ENCODE measurements at places on chromosomes 3 and 15.

- DNase-seq = no peak
Measured at GRCh38 chr15:82625136-82625535, 22.0 kb downstream of the CPEB1 start.

DNA sequence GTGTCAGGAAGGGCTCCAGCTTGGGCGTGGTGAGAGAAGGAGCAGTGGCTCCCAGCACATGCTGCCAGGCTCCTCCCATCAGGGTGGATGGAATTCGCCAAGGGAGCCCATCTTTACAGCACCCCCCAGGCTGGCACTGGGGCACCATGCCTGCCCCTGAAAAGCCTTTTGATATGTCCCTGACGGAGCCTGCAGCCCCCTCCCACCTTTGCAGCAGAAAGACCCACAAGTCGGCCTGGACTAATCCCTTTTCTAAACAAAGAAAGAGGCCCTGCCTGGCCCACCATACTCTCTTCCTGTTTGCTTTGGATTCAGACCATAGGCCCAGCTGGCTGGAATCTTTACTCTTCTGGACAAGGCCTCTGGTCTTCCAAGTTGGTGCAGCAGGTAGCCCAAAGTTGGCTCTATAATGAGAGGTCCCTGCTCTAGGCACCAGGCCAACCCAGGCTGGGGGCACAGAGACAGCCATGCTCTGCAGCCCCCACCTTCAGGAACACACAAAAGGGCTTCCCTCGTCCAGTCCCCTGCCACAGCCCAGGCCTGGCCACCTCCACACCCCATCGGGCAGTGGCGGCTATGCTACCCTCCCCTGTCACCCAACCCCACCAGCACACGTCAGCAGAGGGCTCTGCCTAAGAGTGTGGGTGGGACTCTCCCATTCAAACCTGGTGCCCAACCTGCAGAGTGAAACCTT, 5.4 kb downstream of the ANPEP start:
- DNase-seq = no peak

- DNase-seq = peak; percentile 14
Measured at GRCh38 chr3:157089455-157090221, 70.3 kb downstream of the CCNL1 start.

GRCh38 chr3:154126651-154127050, 5.5 kb downstream of the ARHGEF26 start:
- no peak for DNase-seq

GRCh38 chr3:136276049-136276755, 26.1 kb downstream of the PCCB start:
- DNase-seq = no peak

DNA sequence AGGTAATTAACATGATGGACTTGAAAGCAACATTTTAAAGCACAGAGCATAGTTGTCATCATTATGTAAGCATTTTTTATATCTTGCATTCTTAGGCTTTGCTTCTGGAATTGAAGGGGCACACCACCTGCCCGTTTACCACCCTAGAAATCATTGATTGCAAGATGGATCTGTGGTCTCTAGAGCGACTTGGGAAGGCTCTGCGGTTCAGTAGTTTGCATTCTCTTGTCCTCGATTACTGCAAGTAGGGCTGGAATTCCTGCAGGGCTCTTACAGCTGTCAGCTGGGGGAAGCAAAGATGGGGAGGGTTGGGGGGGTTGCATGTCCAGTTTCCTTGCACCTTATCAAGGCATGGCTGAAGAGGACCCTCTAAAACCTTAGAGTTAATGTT, 56.7 kb upstream of the RNF7 start:
- no peak for DNase-seq

- no peak for DNase-seq
Measured at GRCh38 chr3:82354228-82354627, 592.8 kb upstream of the GBE1 start.

- no peak for DNase-seq
Measured at GRCh38 chr3:72153477-72154314, 368.7 kb upstream of the PROK2 start.

GRCh38 chr3:114464548-114464947, 170.7 kb downstream of the TIGIT start:
- DNase-seq = no peak

GRCh38 chr3:195931582-195932273, 23.4 kb upstream of the TNK2 start:
- DNase-seq = no peak

DNA sequence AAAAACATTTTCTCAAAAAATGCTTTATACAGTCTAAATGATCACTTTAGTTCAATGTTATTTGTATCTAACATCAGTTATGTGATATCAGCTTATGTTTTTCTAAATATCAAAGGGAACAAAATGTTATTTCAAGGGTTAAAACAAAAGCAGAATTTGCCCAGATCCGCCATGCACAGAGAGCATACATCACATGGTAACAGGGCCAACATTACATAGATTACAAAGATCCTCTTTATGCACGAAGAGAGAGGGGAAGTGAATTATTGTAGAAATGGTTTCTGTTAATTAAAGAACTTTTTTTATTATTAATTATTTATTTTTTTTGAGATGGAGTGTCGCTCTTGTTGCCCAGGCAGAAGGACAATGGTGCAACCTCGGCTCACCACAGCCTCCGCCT, 100.8 kb upstream of the MME start:
- no peak for DNase-seq

DNA sequence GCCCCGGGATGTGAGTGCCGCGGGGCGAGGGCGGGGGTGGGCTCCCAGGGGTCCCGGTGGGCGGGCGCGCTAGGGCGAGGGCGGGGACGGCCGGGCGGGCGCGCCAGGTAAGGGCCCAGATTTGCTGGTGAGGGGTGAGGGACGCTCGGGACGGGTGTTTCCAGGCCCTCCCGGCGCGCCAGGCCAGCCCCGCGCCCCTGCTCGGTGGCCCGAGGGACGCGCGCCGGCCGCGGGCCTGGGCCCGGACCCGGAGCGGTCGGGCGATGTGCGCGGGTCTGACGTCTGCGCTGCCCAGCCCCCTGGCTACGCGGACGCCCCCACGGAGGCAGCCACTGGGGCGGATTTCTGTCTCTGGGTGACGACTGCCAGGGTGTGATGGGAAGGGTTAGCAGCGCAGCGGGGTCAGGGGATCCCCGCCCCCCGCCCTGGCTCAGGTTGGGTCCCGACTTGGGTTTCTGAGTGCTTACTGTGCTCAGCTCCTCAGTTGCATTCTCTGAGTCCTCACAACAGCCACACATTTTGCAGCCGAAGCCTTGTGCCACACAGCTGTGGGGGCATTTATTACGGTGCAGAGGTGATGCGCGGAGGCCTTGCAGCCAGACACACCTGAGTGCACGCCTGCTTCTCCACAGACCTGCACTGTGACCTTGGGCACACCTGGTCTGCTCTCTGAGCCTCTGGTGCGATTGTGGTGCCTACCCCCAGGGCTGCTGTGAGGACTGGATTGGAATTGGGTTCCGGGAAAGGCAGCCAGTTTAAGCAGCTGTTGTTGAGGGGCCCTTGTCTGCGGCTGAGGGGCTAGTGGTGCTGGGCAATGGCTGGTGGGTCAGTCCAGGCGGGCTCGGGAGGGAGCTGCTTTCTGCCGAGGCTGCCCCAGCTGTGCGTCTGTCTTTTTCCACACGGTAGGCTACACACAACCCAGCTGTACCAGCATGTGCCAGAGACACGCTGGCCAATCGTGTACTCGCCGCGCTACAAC, 523 bp downstream of the HDAC11 start:
- no peak for DNase-seq

DNA sequence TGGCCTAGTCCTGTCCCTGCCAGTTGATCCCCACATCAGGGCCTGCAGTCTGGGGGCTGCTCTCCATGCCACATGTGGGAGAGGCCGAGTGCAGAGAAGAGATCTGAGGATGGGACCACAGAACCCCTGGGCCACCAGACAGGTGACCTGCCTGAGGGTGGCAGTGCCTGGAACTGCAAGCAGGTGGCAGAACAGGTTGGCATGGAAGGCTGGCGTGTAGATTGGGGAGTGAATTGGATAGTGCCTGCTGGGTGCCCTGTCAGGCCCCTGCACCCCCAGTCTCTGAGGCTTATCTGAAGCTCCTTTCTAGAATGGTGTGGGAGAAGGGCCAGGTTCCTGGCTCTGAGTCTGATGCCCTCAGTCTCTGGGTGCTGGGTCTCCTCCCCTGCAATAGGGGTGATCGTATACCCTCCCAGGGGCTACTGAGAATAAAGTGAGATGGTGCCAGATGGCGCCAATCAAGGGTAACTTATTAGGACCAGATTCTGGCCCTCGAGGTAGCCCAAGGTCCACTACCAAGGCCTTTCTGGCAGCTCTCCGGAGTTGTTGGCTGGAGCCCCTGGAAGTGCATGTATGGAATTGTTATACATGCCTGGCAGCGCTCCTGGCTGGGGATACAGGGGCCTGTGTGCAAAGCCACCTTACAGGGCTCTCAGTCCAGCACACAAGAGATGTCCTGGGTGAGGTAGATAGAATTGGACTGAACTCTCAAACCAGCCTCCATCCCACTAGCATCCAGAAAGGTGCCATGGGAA, 15.7 kb downstream of the C3orf18 start:
- DNase-seq = no peak

GRCh38 chr3:46488735-46489361, 8.9 kb upstream of the RTP3 start:
- peak; percentile 93 for DNase-seq

GRCh38 chr3:52408466-52408865, 36.4 kb downstream of the SEMA3G start:
- no peak for DNase-seq

DNA sequence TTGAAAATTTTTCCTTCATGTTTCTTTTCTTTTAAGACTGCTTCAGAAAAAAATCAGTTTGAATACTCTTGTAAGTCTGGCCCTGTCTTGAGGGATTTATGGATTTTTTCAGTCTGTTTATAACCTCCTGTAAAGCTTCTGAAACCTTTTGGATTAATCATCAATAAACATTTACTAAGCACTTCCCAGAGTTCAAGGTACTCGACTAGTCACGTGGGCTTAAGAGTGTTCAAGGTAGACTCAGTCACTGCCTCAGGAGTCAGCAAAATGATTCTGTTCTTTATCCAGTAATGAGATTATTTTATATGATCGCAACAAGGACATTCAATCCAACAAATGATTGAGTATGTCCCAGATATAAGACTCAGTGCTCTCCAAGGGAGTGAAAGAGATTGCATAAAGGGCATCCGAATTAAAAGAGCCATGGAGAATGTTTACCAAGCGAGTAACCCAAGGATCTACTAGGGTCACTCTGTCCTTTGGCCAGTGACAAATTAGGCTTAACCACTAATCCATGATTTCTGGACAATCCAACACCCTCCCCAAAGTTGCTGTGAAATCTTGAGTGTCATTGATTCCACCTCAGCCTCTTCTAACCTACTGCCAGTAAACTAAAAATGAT, 726.6 kb upstream of the NAALADL2 start:
- no peak for DNase-seq

- no peak for DNase-seq
Measured at GRCh38 chr3:117234331-117234730, 524.8 kb downstream of the TUSC7 start.

Measured in hematopoietic multipotent progenitor cell treated with erythropoietin and hydrocortisone succinate and interleukin-3 and kit ligand, for 17 days (in vitro differentiated cells).